A549 (cell line): ENCODE measurements at places on chromosomes 16 and 17.

DNA sequence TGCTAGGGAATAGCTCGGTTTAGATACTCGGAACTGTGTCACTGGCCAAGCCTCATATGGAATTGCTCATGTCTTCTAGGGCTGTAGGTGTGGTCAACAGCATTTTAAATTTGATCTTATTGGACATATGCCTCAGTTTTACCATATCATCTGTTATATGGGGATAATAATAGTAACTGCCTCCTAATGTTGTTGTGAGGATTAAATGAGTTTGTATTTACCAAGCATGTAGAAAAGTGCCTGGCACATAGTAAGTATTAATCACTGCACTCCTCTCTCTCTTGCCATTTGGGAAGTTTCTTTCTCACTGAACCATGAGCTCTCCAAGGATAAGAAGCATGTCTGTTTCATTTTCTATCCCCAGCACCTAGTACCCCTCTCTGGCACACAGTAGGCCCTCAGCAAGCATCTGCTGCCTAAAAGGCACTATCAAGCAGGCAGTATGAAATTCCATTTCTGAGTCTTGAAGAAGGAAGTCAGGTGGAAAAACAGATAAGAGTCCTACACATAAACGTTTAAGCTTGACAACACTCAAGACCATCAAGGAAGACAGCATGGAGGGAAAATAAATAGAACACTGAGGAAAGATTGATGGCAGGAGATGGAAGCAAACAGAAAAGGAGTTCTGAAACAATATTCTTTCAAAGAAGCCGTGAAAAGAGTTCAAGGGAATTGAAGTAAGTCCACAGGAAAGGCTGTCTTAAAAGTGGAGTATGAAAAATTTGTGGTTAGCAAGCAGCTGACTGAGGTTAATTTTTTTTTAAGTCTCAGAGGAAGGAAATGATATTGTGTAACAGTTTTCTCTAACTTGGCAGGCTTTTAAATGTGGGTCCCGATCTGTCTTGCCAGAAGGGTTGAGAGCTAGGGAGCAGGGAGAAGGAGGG lies 2.2 kb upstream of the ATP6V0A1 start:
- no peak for DNase-seq

DNA sequence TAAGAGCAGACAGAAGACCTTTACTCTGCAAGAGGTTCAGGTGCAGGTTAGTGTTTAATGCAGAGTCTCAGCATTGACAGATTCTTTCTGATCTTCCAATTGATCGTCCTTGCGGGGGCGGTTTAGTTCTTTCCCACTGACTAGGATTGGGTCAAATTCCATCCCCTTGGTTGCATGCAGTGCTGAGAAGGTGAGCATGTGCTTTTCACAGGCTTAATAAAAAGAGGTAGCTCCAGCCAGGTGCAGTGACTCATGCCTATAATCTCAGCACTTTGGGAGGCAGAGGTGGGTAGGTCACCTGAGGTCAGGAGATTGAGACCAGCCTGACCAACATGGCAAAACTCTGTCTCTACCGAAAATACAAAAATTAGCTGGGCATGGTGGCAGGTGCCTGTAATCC lies 7.5 kb upstream of the ITGAD start:
- DNase-seq, result no peak

GRCh38 chr17:16123531-16123930 lies 91.8 kb downstream of the NCOR1 start:
- no peak for DNase-seq

GRCh38 chr17:22695228-22695619 lies 1002.9 kb downstream of the KCNJ18 start:
- no peak for DNase-seq

DNA sequence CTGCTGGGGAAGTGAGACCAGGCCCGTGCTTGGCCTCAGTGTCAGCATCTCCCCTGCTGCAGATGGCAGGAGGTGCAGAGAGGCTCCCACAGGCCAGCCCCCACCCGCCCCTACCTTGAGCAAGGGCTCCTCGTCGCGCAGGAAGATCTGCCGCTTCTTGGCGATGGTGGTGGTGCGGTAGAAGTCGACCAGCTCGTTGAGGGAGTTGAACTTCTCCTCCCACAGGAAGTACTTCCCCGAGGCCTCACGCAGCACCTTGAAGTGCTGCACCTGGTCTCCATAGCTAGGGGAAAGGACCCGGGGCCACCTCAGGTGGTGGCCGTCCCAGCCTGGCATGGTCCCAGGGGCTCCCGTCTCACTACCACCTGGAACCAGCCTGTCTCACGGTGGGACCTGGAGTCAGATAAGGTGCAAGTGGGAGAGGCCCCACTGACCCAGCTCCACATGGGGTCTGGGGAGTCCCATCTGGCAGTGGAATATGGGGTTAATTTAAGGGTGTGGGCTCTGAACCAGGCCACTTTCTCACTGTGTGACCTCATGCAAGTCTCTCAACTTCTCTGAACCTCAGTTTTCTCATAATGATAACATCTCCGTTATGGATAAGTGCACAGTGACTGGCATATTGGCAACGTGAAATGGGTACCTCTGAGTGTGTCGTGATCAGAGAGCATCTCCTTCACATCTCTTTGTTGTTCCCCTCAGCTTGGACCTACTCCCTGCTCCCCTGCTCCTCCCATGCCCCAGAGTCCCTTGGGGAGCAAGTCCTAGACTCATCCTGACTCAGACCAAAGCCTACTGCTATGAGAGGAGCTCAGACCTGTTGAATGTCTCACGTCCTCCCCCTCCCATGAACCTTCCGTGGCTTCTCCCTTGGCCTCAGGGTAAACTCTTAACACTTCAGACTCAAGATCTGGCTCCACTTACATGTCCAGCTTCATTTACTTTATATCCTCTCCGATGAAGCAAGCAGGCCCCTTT lies 19.8 kb upstream of the FAM83G start:
- DNase-seq, result peak; percentile 49

- DNase-seq, result no peak
Observed at GRCh38 chr16:47008174-47008573, 34.7 kb upstream of the DNAJA2 start.

DNA sequence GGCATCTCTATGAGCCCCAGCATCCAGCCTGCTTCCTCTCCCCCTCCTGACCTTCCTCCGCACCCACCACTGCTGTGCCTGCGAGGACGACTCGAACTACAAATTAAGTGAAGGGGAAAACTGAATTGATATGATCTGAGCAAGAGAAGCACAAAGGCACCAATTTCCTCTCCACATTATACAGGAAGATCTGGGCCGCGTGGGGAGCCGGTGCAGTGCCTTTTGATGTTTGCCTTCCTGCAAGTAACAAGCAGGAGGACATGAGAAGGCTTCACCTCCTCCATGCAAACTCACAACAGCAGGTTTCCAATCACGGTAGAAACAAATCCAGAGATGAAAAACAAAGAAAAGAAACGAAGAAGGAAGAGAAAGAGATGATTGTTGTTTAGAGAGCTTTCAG lies 57.8 kb upstream of the MMP2 start:
- DNase-seq, result no peak

DNA sequence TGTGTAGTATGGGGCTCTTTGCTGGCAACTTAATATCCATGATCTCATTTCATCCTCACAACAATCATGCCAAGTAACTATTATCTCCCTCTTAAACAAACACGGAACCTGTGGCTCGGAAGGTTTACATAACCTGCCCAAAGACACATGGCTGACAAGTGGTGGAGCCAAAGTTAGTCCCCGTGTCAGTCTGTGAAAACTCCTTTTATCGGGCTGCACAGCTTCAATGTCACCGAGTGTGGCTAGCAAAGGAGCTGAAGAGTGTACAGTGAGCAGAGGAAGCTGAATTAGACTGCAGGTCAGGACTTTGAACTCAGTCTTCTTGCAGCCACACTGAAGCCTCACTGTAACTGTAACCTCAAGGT lies 80.3 kb downstream of the PARN start:
- peak; percentile 66 for DNase-seq

DNA sequence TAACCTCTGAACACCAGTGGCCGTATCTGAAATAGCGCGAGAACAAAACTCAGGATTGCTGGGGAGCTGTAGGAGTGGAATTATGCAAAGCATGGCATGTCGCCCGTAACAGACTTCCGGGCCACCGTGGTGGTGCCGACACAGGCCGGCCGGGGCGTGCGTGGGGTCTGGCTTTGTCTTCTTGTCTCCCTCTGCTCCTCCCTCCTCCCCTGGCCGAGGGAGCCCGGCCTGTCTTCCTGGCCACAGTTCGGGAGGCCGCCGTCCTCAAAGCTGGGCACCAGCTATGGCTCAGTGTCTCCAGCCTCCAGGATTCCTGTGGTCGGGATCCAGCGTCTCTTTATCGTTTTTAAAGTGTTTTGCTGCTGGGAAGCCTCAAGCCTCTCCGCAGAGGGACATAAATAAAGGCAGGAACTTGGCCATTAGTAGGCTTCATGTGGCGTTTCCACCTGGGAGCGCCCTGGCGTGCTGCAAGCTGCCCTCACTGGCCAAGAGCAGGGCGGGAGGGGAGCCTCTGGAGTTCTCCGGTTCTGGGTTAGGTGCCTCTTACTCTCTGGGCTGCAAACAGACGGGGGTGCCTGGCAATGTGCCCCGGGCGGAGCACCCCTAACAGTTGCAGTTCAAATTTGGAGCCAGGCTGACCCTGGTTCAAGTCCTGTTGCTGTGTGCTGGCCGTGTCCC lies 22.0 kb upstream of the NPTX1 start:
- no peak for DNase-seq

DNA sequence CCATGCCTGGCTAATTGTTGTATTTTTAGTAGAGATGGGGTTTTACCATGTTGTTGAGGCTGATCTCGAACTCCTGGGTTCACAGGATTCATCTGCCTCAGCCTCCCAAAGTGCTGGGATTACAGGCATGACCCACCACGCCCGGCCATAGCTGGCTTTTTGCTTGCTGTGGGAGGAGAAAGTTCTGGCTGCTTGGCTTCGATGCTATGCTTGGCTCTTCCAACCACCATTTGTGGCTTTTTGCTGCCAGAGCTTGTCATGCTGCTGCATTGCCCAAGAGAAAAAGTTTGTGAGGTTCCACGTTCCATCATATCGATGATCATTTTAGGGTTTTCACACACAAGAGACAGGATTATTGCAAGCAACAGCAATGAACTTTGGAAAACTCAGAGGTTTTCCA lies 16.2 kb downstream of the BMERB1 start:
- DNase-seq, result no peak

- no peak for DNase-seq
Observed at GRCh38 chr17:3497101-3497500, 21.3 kb downstream of the ASPA start.

GRCh38 chr17:76354747-76355310 lies 1.1 kb upstream of the PRPSAP1 start:
- DNase-seq, result no peak

DNA sequence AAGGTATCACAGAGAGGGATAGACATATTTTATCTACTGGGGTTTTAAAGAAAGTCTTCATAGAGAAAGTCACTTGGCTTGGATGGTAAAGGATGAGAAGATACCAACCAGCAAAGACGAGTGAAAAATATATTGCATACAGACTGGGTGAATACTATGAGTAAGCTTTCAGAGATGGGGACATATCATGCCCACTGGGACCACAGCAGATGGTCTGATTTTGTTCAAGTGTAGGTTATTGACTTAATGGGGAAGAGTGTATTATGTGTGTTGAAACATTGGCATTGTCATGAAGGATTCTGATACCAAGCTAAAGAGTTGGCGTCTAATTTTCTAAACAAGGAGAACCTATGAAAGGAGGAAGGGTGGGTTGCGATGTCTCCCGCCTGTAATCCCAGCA lies 13.8 kb upstream of the MMD start:
- DNase-seq, result no peak

DNA sequence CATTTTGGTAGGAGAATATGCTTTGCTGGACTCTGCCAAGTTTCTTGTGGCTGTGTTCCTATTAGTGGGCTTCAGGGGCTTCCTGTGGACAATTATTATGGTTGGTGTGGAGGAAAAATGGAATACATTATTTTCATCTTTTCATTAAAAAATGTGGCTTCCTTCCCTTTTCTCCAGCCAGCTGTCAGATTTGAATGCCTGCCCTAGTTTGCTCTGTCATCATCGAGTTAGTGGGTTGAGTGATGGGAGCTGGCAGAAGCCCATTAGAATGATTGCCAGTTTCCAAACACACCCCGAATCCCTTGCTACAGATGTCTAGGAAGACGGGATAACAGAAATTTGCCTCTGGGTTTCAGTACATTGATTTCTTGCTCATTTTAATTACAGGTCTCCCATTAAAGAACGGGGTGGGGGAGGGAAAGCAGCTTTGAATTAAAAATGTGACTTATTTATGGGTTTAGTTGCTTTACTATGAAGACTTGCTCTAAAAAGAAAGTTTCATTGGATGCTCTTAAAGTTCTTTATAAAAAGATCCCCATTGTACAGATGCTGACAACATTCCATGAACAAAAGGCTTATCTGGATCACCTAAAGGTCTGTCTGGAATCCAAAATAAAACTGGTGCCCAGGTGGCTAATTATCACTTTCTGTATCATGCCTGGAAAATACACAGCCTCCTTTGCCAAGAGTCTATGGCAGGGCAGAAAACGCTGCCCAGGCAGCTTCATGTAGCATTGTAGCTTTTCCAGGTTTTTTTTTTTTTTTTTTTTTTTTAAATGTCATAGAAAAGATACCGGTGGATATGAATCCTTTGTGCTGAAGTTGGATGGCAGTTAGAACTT lies 103.6 kb downstream of the PRKCA start:
- no peak for DNase-seq

DNA sequence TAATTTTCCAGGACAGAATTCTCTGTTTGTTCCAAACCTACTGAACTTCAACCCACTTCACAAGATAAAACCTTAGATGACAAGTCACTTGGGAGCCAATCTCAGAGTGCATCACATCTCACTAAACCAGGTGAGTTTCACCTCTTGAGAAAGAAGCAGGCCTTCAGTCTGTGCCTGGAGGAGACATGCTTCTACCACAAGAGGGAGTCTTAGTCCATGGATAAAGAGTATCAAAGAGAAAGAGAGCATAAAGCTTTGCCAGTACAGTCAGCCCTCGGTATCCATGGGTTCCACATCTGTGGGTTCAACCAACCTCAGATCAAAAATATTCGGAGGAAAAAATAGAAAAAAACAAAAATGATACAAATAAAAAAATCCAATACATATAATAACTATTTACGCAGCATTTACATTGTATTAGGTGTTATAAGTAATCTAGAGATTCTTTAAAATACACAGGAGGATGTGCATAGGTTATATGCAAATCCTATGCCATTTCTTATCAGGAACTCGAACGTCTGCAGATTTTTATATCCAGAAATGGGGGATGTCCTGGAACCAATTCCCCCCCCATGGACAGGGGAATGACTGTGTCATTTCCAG lies 37.7 kb downstream of the DUSP14 start:
- DNase-seq, result peak; percentile 78
